GM12891 (cell line): ENCODE measurements at places on chromosomes 1 and 21.

- no peak for DNase-seq
Measured at GRCh38 chr1:58836408-58836807, 52.6 kb upstream of the JUN start.

- DNase-seq: no peak
Measured at GRCh38 chr1:54240741-54241335, 40.9 kb downstream of the MRPL37 start.

GRCh38 chr1:30912913-30913652 lies 4.5 kb upstream of the SDC3 start:
- no peak for DNase-seq

DNA sequence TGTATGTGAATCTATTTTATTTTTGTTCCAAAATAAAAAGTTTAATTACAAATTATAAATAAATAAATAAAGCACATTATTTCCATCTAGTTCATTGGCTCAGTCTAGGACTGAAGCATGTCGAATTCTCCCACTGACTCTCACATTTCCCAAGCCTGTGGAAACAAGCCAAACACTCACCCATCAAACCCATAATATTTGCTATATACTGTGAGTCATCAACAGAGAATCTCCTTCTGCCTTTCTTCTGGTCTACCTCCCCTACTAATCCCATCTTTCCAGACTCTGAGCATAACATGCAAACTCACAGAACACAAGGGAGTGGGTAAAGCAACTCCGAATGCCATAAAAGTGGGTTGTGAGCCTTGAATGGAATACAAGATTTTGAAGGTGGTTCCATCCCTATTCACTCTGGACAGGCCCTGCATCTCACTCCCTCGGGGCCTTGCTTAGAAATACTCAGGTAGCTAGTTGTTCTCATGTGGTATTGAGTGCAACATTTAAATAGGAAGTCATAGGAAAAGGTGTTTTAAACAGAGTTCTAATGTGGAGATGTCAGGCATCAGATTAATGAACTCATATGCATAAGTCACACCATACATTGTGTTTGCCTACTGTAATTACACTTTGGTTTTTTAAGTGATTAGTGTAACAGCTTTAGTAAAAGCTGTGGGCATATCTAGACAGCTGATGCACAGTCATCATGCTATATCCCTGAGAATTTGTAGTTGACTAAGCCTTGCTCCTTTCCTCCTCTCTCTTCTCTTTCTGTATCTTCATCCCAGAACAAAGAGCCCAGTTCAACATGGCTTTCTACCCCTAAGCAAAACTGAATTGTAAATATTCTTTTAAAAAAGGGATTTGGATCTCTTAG lies 47.0 kb downstream of the F5 start:
- DNase-seq: no peak

GRCh38 chr1:53311702-53312305 lies 16.1 kb downstream of the LRP8 start:
- DNase-seq: no peak

DNA sequence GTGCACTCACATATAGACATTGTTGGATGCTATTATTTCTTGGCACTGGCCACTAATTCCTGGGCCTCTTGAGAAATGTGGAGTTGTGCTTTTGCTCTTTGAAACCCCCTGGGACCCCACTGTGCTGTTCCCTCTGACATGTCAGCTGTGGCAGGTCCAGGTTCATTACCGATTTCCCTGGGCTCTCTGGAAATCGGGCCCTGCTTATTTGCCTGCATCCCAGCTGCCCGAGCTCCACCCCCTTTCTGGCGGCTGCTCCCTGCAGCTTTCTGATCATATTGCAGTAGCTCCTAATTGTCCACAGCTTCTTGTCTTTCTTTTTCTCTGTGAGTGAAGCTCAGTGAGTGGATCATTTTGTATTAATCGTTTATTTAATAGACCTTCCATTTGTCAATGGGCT lies 183.7 kb upstream of the FAM78B start:
- no peak for DNase-seq

DNA sequence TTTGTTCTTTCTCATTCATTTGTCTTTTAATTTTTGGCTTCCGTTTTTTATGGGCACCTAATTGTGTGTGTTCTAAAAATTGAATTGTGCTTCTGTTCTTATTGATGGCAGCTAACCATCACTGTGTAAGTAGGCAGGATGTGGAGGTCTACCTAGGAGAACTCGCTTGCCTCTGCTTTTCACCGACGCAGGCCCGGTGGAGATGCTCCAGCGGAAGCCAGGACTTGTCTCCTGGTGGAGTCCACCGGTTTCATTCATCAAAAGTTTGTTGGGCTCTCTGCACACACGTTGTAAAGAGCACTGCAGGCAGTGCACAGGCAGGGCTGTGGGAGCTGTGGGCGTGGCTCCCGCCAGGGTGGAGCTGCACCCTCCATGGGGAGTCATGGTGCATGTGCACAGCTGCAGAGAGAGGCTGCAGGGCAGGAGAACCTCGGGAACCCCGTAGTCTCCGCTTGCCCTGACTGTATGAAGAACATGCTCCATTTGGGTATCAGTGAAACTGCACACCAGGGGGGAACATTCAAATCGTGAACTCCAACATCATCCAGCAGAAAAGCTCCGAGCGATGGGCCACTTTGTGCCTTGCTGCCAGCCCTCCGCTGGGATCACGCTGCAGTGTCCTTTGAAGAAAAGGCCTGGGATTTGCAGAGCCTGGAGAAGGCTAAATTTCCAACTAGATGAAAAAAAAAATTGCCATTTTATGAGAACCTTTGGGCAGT lies 6.0 kb upstream of the C1orf174 start:
- DNase-seq: no peak

- no peak for DNase-seq
Measured at GRCh38 chr1:211478801-211479578, 13.0 kb downstream of the RD3 start.

GRCh38 chr1:214842856-214843255 lies 239.7 kb upstream of the KCNK2 start:
- no peak for DNase-seq

GRCh38 chr1:75482951-75483350 lies 128.0 kb downstream of the SLC44A5 start:
- DNase-seq: no peak

DNA sequence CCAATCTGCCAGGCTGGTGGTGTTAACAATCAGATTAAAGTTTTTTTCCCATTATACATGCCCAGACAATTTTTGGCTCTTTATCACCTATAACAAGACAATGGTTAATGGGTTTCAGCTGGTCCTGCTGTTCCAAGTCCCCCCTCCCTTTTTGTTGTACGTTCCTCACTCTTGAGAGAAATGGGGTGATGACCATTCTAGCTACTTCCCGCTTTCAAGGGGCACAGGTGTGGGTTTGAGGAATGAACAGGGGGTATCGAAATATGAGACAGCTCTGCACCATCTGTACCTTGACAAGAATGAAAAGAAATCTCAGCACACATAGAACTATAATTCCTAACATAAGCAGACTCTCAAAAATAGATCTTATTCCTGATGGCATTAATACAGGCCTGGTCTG lies 326.8 kb downstream of the PTPRU start:
- DNase-seq: no peak

DNA sequence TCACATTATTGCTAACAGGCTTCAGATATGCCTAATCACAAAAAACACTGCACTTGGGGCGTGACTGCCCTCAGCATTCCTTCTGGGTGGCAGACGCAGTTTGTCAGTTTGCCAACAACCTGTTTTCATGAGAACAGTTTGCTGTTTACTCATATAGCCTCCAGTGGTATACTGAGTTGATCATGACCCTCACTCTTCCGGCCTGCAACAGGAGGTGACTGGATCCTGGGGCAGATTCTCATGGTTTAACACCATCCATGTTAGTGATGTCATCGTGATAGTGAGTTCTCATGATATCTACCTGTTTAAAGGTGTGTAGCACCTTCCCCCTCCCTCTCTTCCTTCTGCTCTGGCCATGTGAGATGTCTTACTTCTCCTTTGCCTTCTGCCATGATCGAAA lies 555.2 kb downstream of the PLPP3 start:
- no peak for DNase-seq

DNA sequence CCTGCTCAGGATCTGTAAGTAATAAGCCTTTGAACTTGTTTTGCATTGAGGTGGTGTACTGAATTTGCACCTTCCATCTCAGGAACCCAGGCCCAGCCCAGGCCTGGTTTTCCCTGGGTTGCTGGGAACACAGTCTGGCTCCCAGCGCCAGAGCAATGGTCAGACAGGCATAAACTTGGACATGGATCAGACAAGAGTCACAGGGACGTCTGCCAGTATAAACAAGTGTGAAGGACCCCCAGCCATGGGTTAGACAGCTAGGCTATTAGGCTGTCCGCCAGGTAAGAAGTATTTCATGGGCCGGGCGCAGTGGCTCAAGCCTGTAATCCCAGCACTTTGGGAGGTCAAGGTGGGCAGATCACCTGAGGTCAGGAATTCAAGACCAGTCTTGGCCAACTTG lies 5.5 kb downstream of the IFNLR1 start:
- DNase-seq: no peak

DNA sequence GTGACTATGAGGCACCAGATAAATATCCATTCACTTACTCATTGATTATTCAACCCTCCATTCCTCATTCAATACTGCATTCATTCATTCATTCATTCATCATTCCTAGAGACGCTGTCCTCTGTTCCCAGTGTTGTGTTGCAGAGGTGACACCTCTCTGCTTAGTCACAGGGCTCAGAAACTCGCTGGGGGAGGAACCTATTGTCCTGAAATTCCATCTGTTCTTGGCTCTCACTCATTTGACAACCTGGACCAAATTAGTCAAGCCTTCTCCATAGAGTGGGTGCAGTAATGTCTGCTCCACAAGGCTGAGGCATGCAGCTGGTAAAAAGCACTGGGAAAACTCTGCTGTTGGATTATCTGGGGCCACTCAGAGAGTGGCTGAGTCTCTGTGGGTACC lies 49.7 kb downstream of the MYOM3 start:
- no peak for DNase-seq

DNA sequence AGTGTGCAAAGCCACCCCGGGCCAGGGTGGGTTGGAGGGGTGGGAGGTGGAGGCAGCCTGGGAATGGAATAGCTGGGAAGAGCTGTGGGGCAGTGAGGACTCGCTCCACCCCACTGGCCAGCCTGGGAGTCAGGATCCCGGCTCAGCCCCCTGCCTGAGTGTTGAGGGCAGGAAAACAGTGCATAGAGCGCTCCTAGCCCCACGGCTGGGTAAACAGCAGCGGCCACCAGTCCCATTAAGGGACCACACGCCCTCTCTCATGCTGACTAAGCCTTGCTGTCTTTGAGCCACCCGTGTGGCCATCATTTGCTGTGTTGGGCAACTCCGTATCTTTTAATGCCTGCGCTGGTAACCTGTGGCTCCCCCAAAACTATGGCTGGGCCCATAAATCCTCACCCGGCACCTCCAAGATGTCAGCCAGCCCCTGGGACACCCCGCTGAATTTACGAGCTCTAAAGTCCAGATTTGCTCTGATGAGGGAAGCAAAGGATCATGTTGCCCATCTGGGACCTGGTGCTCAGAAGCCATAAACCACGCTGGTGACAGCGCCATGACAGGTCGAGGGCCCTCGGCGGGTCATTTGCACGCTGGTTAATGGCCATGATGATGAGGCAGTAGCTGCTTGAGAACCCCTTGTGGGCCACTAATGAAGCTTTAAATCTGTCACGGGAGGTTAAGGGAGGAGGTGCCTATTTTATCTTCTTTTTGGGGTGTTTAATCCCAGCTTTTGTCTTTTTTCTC lies 34.9 kb downstream of the SYF2 start:
- DNase-seq: no peak

DNA sequence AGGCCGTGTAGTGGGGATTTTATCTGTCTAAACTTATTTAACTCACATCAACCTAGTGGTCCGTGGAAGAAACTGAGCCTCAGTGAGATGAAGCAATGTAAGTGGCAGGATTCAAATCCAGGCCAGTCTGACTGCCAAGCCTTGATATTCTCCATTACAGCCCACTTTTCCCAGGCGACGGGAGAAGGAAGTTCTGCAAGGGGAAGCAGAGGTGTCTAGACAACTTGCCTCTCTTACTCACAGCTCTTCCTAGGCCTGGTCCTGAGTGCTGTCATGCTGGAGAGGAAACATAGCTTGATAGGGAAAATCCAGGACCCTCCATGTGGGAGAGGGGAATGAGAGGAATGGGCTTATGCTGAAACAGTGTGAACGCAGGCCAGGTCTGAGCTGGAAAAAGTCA lies 9.1 kb downstream of the CTSE start:
- DNase-seq: no peak

DNA sequence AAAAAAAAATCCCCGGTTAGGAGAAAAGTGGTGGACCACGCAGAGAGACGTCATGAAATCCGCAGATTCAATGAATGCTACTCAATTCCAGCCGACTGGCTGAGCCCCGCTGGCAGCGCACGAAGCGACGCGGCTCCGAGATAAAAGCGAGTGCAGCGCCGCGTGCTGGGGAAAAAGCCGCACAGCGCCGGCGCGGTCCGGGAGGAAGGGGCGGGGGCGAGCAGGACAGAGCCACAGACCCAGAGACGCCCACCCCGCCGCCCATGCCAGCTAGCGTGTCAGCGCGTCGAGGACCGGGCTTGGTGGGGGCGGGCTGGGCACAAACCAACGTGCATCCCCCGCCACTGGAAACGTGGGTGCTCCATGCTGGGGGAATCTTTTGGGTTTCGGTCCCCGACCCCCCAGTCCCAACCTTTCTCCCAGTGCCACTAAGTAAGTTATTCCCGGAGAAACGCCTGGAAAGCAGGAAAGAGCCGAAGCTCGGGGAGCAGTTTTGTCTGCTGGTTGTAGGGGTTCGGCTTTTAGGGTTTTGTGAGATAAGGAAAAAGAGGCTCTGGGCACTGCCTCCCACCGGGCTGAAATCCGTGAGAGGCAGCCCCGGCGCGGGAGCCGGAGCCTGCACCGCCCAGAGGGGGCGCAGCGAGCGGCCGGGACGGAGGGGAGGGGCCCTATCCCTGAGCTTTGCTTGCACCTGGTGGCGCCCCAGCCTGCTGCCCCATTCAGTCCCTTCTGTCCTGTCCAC lies at the start of gene KCNJ6:
Gene KCNJ6 (minus strand): TSS at position 148 of the 742 bp plus-strand sequence. CDS start 75,775 bp downstream, outside the sequence.
- no peak for DNase-seq

- no peak for DNase-seq
Measured at GRCh38 chr1:107415241-107415640, 274.4 kb downstream of the NTNG1 start.

- no peak for DNase-seq
Measured at GRCh38 chr1:155910621-155911121, 478 bp downstream of the RIT1 start.

DNA sequence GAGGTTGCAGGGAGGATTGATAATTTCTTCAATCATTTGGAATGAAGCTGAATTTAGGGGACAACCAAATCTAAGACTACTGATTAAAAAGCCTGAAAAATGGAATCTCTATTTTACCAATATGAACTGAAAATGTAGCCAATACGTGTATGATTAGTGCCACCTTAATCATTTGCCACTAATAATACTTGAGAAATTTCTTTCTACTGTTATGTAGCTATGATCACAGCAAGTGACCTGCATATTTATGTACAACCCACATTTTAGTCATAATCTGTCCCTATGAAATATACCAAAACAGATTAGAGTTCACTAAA lies 6.5 kb downstream of the COLGALT2 start:
- no peak for DNase-seq

- DNase-seq: no peak
Measured at GRCh38 chr1:208962867-208963266, 620.6 kb upstream of the CAMK1G start.

GRCh38 chr1:67647036-67647798 lies 37.8 kb upstream of the GADD45A start:
- no peak for DNase-seq
